Stimulated activated CD8-positive, alpha-beta memory T cell treated with anti-CD3 and anti-CD28 coated beads, Interleukin-7, amount 100 ng/mL, for 1 hour (primary cell): ENCODE measurements at places on chromosomes 3 and 15.

- no peak for DNase-seq
These were observed 308.0 kb upstream of the THRB start for GRCh38 chr3:24802614-24803013.

- DNase-seq: no peak
These were observed 52.8 kb upstream of the SLC6A11 start for GRCh38 chr3:10763248-10763620.

- no peak for DNase-seq
These were observed 84.3 kb downstream of the ADAMTS7 start for GRCh38 chr15:78726870-78727551.

- no peak for DNase-seq
These were observed 1.3 kb downstream of the CAMK2N2 start for GRCh38 chr3:184259878-184260723.

GRCh38 chr3:78900880-78901279, 866.9 kb downstream of the ROBO1 start:
- DNase-seq: no peak

DNA sequence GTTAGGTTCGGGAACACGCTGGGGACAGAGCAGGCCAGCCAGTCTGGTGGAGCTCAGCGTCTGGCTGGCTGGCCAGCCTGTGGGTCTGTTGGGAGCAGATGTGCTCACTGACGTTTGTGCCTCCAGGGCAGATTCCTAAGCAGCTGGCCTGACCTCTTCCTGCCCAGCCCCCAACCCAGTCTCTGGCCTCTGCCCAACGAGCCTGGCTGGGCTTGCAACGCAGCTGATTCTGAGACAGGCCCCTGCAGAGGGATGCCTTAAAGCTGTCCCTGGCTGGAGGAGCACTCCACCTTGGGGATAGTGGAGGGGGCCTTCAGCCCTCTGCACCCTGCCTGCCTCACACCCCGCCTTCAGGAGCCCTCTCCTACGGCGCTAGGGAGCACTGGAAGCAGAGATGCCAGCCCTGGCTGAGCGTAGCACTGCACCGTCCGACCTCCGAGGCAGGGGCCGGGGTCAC, 46.0 kb downstream of the KLF13 start:
- no peak for DNase-seq

DNA sequence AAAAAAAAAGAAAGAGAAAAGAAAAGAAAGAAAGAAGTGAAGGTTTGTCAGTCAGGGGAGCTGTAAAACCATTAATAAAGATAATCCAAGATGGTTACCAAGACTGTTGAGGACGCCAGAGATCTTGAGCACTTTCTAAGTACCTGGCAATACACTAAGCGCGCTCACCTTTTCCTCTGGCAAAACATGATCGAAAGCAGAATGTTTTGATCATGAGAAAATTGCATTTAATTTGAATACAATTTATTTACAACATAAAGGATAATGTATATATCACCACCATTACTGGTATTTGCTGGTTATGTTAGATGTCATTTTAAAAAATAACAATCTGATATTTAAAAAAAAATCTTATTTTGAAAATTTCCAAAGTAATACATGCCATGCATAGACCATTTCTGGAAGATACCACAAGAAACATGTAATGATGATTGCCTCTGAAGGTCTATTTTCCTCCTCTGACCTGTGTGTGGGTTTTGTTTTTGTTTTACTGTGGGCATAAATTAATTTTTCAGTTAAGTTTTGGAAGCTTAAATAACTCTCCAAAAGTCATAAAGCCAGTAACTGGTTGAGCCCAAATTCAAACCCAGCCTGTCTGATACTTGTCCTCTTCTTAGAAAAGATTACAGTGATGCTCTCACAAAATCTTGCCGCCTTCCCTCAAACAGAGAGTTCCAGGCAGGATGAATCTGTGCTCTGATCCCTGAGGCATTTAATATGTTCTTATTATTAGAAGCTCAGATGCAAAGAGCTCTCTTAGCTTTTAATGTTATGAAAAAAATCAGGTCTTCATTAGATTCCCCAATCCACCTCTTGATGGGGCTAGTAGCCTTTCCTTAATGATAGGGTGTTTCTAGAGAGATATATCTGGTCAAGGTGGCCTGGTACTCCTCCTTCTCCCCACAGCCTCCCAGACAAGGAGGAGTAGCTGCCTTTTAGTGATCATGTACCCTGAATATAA, 2.0 kb downstream of the B2M start:
- no peak for DNase-seq
